Brain microvascular endothelial cell (primary cell): ENCODE measurements at places on chromosomes 5 and 9.

DNA sequence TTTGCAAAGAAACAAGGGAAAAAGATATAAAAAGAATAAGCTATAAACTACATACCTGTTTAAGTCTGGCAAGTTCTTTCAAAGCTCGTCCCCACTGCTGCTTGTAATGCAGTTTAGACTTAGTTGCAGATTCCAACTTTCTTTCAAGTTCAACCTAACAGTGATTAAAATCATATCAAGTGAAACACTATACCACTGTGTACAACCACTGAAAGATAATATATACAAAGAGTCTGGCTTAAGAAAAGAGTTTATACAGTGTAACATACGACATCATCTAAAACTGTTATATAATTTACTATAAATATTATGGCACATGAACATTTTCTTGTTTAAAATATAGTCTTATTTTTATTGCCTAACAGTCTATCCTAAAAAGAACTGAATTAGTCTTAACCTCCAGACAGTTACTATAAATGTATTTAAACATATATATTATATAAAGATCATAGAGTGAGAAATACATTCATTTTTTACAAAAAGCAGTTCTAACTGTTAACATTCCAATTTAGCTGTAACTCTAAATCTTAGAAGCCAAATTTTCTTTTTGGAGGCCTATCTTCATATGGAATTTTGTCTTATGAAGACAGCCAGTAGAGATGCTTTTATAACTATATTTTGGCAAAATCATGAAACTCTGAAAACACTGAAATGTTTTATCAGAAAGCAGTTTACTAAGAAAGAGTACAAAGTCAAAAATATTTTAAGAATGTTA lies 58.6 kb downstream of the CEP120 start:
- DNase-seq, result no peak

- no peak for DNase-seq
These were observed 11.7 kb upstream of the FCN2 start for GRCh38 chr9:134868751-134869553.

DNA sequence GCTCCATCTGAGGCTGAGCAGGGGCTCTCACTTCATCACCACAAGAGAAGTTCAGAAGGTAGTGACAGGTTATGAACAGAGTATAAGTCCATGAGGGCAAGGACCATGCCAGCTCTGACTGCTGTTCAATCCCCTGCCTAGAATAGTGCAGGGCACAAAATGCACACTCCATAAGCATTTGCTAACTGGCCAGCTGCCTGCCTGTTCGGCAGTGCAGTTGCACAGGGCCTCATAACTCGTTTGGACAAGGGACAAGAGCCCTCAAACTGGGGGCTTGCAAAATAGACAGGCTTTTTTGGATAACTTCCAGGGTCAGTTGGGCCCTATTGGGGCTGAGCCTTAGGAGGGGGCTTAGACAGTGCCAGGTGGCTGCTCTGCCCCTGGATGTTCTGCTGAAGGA lies 21.1 kb downstream of the SPARC start:
- no peak for DNase-seq

DNA sequence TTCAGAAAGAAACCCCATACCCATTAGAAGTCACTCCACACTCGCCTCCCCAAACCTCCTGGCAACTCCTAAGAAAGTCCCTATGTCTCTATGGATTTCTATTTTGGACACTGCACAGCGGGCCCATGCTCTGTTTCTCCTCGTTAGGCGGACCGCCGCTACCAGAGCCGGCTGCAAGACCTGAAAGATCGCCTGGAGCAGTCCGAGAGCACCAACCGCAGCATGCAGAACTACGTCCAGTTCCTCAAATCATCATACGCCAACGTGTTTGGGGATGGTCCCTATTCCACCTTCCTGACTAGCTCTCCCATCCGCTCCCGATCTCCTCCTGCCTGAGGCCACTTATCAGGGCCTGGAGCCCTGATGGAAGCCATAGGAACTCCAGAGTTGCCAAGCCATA lies 4.6 kb upstream of the GLE1 start:
- DNase-seq, result no peak

GRCh38 chr5:137040024-137040423 lies 459.1 kb downstream of the SPOCK1 start:
- no peak for DNase-seq

DNA sequence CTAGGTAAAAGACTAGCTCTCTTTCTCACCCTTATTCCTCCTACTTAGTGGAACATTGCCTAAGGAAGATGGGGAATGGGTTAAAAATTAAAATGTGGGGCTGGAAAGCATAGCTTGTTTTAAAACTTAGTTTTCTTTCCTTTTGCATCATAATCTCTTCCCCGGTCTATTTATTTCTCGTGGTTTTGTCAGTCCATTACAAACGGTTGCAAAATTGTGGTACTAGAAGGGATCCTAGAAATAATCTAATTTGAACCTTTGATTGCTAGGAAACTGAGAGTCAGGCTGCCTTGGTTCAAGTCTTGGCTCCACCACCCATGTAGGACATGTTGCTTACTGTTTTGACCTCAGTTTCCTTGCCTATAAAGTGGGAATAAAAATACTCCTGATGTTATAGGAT lies 1.3 kb downstream of the IL31RA start:
- DNase-seq, result no peak

DNA sequence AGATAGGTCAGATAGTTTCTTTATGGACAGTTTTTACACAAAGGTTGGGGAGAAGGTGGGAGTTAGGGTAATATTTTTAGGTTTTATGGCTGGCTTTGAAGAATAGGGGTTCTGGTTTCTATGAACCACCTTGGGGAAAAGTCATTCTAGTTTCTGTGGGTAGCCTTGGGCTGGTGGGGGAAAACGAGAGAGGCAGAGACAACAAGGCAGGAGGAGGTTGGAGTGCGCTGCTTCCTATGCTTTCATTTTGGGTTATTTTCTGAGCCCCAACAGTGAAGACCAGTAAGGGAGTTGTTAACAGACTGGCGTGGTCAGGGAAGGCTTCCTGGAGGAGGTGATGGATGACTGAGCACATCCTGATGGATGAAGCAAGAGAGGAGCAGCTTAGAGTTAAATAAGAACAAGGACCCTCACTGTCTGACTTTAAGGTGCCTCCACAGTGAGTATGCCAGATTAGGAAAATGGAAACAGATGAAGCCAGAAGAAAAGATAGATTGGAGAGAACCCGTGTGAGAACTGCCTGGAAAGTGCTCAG lies 81.9 kb downstream of the PDZD2 start:
- DNase-seq, result no peak

DNA sequence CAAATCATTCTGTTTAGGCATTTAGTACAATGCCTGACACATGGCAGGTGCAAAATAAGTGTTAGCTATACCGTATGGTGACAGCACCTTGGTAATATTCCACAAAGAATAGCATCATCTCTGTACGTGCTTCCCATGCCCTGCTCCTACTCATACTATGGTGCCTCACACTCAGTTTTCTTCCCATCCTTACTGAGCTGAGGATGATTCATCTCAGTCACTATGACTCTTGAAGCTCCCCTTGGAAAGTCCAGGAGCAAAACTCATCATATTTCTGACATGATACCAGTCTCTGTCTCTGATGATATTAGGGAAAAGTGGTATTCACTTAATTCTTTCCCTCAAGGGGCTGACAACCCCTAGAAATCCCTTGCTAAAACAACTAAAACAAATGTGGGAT lies 423.3 kb downstream of the EFNA5 start:
- DNase-seq, result peak; percentile 48

GRCh38 chr9:69134412-69134811 lies 39.7 kb upstream of the TJP2 start:
- no peak for DNase-seq

DNA sequence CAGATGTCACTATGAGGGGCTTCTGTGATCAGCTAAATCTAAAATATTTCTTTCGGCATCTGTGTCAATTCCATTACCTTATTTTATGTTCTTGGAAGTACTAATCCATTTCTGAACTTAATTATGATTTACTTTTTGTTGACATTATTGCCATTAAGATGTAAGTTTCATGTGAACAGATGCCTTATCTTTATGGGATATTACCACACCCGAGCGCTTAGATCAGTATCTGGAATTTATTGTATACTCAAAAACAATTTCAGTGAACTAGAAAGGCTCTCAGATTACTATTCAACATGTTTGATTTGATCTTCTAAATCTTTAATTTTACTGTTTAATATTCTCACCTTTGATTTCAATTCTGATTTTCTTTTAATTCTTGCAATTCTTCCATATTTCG lies 567.7 kb upstream of the TLE4 start:
- DNase-seq, result no peak

DNA sequence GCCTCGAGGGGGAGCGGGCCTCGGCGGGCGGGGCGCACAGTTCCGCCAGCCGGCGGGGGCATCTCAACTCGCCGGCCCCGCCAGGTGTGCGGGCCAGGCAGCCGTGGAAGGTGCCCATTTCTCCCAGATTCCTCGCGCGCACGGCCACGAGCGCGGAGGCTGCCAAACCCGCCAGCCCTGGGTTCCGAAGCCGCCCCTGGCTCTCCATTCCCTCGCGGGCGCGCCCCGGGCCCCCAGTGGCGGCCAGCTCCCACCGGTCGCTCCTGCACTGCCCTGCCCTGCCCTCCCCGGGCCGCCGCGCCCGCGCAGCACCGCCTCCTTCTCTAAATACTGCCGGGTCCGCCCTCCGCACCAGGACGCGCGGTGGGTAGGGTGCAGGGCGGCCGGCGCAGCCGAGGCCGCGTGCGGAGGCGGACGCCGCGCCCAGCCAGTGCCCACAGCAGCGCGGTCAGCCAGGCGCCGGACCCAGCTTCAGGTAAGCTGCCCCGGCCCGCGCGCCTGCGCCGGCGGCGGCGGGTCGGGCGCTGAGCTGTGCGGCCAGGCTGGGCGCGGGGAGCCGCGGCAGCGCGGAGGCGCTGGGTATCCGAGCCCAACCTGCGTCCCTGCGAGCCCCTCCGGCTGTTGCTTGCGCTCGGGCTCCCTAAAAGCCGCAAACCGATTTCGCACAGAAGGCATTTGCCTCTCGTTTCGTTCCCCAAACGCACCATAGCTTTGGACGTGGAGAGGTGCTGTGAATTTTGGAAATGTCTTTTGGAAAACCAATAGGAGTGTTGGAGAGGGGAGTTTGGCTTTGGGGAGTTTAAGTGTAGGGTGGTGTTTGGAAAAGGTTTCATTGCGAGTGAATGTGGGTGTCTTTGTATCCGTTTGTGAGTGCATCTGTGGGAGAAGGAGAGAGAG lies at the start of gene TMEM171:
TSS of gene TMEM171 (plus strand) at position 354 of the 897 bp plus-strand sequence. CDS start 2,799 bp downstream, outside the sequence.
- peak; percentile 20 for DNase-seq

DNA sequence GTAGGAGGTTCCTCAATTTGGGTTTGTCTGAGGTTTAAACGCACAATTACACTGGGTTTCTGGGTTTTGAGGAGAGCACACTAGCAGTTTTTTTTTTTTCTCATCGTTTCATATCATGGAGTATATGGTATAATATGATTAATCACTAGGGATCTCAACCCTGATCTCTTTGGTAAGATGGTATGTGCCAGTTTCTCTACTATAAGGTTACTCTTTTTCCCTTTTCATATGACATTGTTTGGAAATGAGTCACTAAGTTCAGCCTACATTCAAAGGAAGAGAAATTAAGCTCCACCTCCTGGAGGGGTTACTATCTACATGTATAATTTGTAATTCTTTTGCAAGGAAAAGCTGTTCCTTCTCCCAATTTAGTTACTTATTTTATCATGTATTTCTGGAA lies 35.2 kb downstream of the MTRR start:
- no peak for DNase-seq

- no peak for DNase-seq
These were observed 69.8 kb downstream of the ADAMTS2 start for GRCh38 chr5:179275381-179275878.

GRCh38 chr5:140631036-140631417 lies 1.9 kb downstream of the CD14 start:
- no peak for DNase-seq

DNA sequence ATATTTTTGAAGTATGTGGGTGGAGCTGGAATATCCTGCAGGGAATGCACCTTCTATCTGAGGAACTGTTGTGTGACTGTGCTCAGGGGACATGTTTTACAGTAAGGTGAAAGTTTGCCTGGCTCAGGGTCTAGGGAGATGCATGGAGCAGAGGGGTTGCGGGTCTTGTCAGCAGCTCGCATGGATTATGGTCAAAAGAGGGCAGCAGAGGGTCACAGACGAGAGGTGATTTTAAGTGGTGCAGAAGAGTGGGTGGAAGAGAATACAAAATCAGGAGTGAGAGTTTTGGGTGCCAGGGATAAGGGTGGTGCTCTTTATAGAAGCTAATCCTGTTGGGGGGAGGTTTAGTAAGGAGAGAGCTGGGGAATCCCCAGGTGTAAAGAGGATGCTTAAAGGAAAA lies 53.5 kb upstream of the GRIN3A start:
- DNase-seq, result peak; percentile 47

DNA sequence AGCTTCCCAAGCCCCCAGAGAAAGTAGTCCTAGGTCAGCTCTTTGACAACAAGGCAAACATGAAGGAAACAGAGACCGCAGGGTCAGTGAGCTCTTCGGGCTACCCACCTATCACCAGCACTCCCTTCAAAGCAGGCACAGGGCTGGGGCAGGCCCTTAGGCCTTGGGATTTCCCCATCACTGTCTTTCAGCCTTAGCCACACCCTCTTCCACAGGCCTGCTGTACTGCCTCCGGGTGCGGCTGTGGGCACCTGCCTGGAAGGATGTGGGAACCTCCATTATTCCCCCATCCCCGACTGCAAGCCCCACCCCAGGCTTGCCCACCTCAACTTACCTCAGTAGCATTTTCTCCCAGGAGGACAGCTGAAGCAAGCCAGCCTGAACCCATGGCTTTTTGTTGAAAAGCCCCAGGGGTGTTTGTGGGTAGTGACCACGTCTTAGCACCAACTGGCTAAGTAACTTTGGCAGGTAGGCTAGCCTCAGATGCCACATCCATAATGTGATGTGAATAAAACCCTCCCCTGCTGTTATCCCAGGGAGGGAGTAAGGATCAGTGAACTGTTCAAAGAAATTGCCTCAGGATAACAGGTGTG lies 100.2 kb downstream of the PIK3R1 start:
- DNase-seq, result no peak

- DNase-seq, result peak; percentile 48
These were observed 2.4 kb upstream of the SNX2 start for GRCh38 chr5:122772446-122772845.

DNA sequence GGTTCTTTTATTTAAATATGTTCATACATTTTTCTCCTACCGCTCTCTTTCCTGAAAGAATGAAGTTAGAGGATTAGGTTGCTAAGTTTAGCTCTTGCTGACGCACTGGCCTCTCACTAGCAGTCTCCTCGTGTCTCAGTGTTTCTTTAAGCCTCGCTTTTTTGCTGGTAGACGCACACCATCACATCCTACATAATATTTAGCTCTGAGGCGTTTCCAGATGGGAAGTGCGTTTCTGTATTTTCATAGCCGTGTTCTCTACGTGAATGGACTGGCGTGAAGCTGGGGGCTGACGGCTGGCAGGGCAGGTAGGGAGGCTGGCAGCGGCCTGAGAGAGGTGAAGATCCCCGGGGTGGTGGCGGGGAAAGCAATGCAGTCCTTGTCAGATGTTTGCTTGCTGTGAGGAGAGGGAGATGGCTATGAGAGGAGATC lies 79.2 kb upstream of the SPRY4 start:
- peak; percentile 80 for DNase-seq

- DNase-seq, result no peak
These were observed 48.9 kb downstream of the TJP2 start for GRCh38 chr9:69222970-69223369.

GRCh38 chr5:42668254-42668653 lies 88.4 kb upstream of the CCDC152 start:
- no peak for DNase-seq
